ENCODE measurements at places on chromosomes 5 and 9.

DNA sequence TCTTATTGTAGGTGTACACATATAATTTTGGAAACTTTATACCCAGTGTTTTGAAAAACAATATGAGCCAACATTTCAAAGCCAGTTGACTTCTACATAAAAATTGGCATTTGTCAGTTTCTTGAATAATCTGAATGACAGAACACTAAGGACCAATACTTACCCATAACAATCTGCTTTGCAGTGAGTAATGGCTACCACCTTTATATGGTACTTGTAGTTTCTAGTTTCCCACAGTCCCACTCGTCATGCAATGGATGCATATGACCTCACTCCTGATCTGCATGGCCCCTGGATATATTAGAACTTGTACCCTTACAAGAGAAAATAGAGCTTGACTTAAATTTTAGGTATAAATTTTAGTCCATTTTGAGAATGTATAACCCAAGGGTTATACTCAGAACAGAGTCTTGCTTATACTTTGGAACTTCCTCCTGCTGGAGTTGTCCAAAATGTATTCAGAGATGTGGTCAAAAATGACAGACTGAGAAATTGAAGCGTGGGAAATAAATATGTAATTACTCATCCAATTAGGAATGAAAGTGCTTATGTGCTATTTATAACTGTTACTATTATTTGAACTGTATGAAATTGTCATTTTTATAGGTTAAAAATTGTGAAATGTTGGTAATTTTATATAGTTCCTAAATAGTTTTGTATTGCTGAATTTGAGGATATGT, 19.5 kb downstream of the XRCC4 start:
- no peak for DNase-seq

DNA sequence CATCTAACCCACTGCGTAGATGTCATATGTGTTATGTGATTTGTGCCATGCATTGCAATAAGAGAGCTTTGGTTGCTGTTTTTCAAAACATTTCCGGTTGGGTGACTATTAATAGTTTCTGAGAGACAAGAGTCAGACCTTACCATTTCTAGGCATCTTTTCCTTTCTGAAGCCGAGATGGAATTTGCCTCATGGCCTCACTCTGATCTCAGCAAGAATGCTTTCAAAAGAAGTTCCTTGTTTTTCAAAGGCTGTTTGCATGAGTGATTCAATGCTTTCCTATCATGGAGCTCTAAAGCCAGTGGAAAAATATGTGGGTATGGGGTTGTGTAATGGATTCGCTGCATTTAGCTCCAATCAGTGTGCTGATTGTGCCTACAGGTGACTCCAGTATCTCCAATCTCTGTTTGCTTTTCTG, 203.1 kb upstream of the PPP1R2B start:
- DNase-seq: no peak

- no peak for DNase-seq
Measured at GRCh38 chr5:170720179-170720578, 63.3 kb upstream of the GABRP start.

DNA sequence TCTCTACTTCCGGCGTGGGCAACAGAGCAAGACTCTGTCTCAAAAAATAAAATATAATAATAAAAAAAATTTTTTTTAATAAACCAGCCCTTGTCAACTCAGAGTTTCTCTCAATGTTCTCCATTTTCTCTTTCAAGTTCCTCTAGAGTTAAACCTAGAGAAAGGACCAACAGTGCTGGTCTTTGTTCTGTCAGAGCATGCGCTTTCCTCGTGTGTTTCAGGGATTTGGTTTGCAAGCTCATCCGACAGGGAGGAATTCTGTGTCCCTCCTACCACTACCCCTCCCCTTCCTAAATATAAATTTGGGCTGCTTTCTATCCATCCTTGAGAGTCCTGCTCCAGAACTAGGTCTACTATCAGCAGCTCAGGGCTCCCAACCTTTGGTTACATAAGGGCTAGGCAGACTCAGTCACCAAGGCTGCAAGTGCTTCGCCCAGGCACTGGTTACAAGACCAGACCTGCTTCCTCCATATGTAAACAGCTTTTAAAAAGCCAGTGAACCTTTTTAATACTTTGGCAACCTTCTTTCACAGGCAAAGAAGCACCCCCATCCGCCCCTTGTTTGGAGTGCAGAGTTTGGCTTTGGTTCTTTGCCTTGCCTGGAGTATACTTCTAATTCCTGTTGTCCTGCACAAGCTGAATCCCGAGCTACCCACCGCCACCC, 13.5 kb downstream of the SETX start:
- DNase-seq: no peak

GRCh38 chr9:70994582-70994981, 126.8 kb downstream of the TRPM3 start:
- no peak for DNase-seq

- DNase-seq: no peak
Measured at GRCh38 chr5:10478436-10478835, 36.8 kb downstream of the ROPN1L start.

- no peak for DNase-seq
Measured at GRCh38 chr5:110963495-110963894, 108.0 kb upstream of the TSLP start.

DNA sequence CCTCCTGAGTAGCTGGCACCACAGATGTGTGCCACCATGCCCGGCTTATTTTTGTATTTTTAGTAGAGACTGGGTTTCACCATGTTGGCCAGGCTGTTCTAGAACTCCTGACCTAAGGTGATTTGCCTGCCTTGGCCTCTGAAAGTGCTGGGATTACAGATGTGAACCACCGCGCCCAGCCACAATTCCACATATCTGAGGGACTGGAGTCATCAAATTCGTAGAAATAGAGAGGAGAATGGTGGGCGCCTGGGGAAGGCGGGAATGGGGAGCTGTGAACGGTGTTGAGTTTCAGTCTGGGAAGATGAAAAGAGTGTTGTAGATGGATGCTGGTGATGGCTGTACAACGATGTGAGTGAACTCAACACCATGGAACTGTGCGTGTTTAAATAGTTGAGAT, 1.9 kb upstream of the ABO start:
- DNase-seq: no peak
